Ammon's horn (tissue), 1 donor: ENCODE measurements at places on chromosomes 3 and 15.
A peak's percentile ranks its signal among the peaks of the same experiment; 100 is the strongest.

GRCh38 chr15:98860281-98861041 is 147.1 kb downstream of the PGPEP1L start:
- DNase-seq, result no peak

DNA sequence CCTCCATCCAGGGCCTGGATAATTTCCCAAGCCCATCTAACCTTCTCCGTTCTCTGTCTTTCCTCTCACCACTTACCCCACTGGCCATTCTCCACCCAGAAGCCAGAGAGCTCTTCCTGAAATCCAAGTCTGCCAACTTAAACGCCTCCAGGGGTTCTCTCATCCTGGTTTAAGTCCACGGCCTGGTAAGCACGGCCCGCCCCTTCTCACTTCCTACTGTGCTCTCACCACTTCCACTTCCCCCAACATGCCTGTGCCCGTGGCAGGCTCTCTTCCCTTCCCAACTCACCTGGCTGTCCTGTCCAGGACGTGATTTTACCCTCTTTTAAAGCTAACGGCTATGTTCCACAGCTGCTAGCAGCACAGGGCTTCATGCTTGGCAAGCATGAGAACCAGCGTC is 1.7 kb upstream of the CX3CR1 start:
- DNase-seq, result peak; percentile 55

GRCh38 chr3:141249041-141249440 is 17.4 kb downstream of the PXYLP1 start:
- no peak for DNase-seq

- peak; percentile 31 for DNase-seq
Measured at GRCh38 chr3:5071061-5071460, 51.0 kb upstream of the ARL8B start.

GRCh38 chr3:153232851-153233271 is 70.8 kb downstream of the RAP2B start:
- no peak for DNase-seq

DNA sequence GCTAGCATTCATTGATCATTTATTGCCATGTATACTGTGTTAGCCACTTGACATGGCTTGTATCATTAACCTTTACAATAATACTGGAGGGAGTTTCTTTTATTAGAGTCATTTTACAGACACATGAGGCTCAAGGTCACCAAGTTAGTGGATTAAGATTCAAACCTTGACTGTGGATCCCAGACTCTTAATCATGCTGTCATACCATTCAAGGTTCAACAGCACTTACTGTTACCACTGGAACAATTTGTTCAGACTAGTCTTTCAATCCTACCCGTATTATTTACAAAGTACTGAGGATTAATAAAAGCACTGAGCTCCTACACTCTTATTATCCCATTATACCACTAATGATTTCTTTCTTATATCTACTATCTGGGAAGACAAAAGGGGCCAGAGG is 1.2 kb downstream of the COX17 start:
- DNase-seq, result no peak

DNA sequence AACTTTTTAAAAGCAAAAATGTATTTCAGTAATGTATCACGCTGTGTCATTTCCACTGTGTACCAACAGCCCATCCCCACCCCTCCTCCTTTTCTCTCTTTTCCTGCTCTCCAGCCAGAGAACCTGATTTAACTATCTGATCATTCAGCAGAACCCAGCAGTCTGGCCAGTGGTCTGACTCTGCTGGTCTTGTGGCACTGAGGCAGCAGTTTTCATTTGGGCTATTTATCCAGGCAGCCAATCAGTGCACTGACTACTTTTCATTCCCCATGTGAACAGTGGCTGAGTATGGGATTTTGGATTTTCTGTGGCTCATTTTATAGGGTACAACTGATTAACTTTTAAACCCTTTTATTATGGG is 56.3 kb downstream of the GPR171 start:
- DNase-seq, result no peak

DNA sequence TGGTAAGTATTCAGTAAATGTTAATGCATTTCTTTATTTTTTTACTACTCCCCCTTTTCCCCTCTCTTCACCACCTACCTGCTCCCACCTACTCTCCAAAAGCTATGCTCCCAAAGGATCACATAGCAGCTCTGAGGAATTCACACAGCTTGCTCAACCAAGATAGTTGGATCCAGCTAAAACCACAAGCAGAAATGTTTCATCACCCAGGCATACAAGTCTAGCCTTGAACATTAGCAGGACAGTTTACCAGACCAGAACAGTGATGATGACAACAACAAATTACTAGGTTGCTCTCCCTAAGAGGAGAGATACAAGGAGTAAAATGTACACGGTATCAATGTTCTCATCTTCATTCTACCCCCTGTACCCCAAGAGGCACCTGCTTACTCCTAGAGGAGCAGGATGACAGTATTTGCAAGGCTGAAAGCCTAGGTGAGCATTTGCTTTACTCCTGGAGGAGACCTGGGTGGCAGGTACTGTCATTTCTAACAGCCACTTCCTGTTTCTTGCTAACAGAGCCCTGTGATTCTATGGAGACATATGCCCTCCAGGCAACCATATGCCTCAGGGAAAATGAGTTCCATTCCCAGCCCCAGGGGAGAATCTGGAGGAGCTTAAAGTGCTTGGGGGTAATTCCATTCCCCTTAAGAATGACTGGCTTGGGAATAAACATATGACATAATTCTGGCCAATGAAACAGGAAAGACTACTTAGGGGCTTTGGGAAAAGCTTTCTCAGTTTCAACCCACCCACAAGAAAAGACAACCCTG is 237.5 kb downstream of the NTRK3 start:
- no peak for DNase-seq

DNA sequence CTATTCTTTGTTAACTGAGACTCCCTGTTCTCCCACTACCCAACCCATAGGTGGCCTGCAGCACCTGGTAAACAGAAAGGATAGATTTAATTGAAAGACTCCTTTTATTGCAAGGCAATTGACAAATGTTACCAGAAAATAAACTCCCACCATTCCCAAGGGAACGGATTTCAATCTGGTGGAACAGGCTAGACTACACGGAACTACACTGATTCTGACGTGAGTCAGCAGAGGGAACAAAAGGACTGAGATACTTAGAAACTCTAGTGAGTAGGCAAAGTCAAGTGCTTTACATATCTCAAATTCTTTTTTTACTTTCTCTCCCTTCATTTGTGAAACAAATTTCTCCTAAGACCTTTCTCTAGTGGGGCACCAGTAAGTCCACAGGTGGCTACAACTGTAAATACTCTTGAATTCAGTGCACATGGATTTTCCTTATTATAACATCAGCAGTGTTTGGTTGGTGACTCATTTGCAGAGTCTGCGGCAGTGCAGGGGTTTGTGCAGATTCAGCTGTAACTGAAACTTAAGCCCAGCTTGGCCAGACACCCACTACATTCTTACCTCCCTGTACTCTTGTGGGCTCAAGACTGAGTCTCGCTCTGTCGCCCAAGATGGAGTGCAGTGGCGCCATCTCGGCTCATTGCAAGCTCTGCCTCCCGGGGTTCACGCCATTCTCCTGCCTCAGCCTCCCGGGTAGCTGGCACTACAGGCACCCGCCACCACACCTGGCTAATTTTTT is 34.3 kb upstream of the PLSCR2 start:
- DNase-seq, result no peak

- peak; percentile 9 for DNase-seq
Measured at GRCh38 chr3:68793759-68794701, 138.3 kb downstream of the TAFA4 start.

GRCh38 chr3:111315930-111316587 is 225.9 kb upstream of the CD96 start:
- DNase-seq, result no peak

DNA sequence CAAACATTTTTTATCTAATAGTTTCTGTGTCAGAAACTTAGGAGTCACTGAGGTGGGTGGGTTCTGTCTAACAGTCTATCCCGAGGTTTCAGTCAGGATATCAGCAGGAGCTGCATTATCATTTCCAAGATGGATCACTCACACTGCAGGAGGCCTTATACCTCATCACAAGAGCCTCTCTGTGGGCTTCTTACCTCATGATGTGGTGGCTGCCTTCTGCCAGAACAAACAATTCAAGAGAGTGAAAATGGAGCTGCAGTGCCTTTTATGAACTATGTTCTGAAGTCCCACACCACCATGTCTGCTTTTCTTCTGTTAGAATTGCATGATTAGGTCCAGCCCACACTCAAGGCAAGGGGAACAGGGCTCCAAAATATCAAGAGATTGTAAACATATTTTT is 27.9 kb downstream of the RFX7 start:
- DNase-seq, result no peak

GRCh38 chr3:4742359-4742758 is 236.9 kb upstream of the BHLHE40 start:
- DNase-seq, result no peak

GRCh38 chr15:101169495-101170071 is 82.3 kb downstream of the CHSY1 start:
- DNase-seq, result no peak

- no peak for DNase-seq
Measured at GRCh38 chr3:50637945-50638344, 21.0 kb downstream of the MAPKAPK3 start.

DNA sequence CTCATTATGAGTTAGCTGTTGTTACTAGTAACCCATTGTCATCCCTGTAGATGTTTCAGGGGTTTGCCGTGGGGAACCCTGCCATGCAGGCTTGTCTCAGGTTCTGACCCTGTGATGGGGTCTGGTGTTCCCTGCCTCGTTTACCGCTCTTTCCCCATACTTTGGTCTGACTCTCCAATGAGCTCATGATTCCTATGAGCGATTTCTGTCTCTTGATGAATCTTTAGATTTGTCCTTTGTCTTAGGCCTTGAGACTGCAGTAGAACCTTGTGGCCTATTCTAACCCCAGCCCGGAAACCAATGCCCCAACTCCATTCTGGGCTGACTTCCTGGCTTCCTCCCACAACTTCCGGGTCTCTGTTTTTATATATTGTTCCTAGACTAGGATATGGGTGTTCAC is 11.3 kb upstream of the IQGAP1 start:
- DNase-seq, result no peak
